NCI-H69 (cell line): ENCODE measurements at places on chromosomes 6 and 20.
A peak's percentile ranks its signal among the peaks of the same experiment; 100 is the strongest.

DNA sequence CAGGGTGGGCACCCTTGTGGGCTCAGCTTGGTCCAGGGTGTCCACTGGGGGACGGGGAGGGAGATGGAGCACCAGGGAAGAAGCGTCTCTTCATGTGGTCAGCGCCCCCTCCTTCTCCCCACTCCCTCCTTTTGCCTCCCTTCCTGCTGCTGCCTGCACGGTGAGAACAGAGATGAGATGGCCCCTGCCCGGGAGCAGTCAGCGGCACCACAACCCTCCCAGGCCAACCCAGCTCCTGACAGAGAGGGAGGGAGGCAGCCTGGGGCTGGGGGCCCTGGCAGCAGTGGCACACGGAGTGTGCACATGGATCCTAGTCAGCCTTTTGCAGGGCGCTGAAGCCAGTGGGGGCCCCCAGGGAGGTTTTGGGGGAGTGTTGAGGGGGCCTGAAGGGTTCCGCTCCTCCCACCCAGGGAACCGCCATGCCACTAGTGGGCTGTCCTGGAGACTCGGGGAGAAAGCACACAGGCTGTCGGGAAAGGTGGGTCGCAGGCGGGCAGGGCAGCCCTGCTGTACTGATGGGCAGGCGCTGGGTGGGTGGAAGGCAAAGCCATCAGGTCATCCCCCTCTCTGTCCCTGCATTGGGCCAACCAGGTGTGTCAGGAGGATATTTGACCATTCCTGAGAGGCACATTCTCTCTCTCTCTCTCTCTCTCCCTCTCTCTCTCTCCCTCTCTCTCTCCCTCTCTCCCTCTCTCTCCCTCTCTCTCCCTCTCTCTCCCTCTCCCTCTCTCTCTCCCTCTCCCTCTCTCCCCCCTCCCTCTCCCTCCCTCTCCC is 94.3 kb upstream of the BHLHE23 start:
- no peak for DNase-seq

- no peak for DNase-seq
Observed at GRCh38 chr20:890666-891057, 25.5 kb downstream of the ANGPT4 start.

DNA sequence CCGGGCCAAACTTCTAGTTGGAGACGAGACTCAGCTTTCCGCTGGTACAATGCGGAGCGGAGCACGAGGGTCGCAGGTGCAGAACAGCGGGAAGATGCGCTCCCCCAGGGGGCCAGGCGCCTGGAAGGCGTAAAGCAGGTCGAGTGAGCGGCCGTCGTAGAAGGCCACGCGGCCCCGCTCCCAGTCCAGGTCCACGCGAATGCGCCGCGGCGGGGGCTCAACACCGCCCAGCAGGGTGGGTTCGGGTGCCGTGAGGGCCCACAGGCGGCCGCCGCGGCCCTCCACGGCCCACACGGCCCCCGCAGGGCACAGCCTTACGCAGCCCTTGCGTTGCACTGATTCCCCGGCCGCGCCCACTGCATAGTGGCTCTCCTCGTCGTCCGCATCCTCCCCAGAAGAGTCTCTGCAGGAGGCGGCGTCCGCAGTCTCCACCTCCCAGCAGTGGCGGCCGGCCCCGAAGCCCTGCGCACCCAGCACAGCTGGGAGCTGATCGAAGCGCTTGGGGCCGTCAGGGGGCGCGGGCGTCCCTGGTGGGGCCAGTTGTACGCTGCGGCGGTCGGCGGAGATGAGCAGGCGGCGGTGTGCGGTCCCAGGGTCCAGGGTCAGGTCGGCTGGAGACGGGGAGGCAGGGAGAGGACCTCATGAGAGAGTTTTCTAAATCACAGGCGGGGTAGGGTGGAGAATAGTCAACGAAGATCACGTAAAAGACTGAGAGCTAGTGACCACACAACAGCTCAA is 4.3 kb downstream of the PPP1R11 start:
- no peak for DNase-seq

DNA sequence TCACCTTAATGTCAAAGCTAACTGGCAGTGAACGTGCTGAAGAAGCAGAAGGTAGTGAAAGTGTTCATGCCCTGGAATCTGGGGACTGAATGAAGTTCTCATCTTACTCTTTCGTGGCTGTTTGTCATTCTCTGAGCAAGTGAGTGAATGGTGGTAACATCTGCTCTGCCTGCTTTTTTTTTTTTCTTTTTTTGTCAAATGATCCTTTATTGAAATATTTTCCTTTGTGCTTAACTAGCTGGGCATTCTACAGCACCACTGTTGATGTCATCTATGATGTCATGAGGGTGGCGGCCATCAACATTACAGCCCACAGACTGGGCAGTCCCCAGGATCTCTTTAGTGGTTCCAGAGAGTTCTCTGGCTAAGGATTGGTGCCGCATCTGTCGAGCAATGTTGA is 65.2 kb downstream of the RIN2 start:
- DNase-seq = no peak

GRCh38 chr6:170415318-170415717 is 108.8 kb downstream of the FAM120B start:
- DNase-seq = no peak

DNA sequence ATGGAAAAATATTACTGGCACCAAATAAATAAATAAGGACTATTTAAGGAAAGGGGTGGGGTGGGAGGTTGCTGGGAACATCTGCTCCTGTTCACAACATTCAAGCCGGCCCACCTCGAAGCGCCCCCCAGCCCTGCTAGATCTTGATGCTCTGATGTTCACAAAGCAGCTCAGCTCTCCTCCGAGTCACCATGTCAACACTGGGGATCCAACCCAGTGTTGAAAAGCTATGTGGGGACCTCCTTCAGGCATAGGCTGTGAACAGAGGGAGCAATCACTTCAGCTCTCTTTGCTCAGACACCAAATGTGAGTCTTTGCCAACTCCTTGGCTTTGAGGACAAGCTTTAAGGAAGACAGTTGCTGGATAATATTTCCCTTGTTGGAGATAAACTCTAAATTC is 176.8 kb upstream of the NT5E start:
- DNase-seq = no peak

DNA sequence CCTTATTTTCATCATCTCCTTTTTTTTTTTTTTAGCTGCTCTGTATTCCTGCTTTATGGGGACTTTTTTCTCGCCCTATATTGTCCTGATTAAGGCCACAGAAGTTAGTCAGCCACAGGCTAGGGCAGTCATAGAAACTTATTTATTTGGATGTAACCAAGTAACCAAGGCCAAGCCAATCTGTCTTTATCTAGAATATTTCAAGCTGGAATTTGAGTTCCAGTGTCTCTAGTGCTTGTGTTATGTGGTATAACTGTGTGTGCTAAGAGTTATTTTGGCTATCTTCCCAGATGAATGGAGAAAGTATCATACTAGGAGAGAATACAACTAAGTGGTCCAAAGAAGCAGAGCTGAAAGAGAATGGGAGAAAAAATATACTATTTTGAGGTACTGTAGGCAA is 751.5 kb downstream of the CBLN4 start:
- no peak for DNase-seq

DNA sequence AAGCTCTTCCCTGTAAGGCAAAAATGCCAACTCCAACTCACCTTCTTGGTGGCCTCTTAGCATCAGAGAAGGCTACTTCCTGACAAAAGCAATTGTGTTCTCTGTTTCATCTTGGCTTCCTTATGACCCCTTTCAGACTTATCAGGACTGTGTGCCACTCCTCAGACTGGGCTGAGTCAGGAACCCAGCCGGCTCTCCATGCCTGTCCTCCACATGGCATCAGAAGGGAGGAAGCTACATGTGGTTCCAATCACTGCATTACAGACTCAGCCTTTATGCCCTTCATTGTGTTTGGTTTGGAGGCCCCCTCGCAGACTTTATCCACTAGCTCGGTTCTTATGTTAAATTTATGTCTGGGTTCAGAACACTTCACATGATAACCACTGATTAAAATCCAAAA is 142.5 kb downstream of the SLC24A3 start:
- no peak for DNase-seq

DNA sequence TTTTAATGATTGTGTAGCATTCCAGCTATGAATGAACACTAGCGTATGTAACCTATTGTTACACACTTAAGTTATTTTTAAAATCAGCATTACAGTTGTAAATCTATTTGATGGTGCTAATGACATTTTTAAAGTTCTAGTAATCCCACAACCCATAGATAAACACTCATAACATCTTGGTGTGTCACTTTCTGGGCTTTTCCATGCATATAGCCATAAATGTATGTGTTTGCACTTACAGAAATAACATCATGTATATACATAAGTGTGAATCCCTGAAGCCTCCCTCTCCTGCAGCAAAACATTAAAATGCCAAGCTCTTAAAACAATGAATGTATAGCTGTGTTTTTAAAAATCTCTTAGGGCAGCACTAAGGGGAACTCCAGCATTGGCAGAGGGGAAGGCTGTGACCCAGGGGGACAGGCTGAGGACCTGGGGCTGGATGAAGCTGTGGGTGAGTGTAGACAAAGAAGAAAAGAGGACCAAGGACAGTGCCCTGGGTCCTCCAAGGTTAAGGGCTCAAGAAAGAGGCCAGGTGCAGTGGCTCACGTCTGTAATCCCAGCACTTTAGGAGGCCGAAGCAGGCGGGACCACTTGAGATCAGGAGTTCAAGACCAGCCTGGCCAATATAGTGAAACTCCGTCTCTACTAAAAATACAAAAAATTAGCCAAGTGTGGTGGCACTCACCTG is 929 bp upstream of the CENPB start:
- DNase-seq = no peak

DNA sequence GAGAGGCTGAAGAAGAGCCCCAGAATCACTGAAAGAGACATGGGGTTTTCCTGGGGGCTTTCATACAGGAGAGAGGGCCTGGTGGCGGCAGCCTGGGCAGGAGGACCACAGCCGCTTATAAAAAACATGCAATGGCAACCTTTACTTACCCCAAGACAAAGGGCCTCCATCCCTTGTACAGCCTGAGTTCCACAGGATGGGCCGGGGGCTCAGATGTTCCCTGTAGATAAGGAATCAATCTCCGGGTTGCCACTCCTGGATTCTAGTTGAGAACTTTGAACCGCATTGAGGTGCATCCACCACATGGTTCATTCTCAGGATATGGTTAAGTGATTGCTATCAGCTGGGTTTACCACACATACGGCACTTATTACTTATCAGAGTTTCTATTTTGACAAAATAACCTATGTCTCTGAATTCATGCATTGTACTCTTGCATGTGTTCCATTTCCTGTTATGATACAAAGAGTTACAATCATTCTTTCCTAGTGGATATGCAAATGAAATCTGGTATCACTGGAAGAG is 677.6 kb downstream of the KIF16B start:
- DNase-seq = no peak

- DNase-seq = no peak
Observed at GRCh38 chr6:90892271-90892670, 305.4 kb upstream of the MAP3K7 start.

- DNase-seq = no peak
Observed at GRCh38 chr20:23596579-23597250, 9.0 kb downstream of the CST9 start.

GRCh38 chr6:145214570-145214969 is 520.8 kb downstream of the EPM2A start:
- DNase-seq = peak; percentile 71

GRCh38 chr6:155100087-155100486 is 105.0 kb downstream of the TIAM2 start:
- DNase-seq = peak; percentile 74

GRCh38 chr6:111920578-111920977 is 47.3 kb upstream of the FYN start:
- DNase-seq = peak; percentile 46

DNA sequence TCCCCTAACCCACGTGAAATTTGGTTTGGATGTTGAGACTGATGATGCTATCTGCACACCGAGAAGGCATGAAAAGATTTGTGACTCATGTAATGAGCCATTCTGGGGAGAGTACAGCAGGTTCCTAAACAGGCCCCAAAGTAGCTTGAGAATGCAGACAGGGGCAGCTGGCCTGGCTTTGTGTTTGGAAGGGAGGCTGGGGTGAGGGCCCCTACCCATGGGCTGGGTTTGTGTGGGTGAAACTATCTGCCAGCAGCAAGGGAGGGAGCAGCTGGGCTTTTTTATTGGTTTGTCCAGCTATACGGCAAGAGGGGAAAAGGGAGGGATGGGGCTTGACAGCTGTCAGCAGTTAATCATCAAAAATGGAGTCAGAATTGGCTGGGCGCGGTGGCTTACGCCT is 87.0 kb upstream of the RNF24 start:
- no peak for DNase-seq

GRCh38 chr6:142966294-142966693 is 21.3 kb upstream of the HIVEP2 start:
- DNase-seq = no peak

- DNase-seq = no peak
Observed at GRCh38 chr6:54632984-54633565, 213.5 kb upstream of the FAM83B start.

- DNase-seq = no peak
Observed at GRCh38 chr6:111791415-111791814, 81.8 kb downstream of the FYN start.

DNA sequence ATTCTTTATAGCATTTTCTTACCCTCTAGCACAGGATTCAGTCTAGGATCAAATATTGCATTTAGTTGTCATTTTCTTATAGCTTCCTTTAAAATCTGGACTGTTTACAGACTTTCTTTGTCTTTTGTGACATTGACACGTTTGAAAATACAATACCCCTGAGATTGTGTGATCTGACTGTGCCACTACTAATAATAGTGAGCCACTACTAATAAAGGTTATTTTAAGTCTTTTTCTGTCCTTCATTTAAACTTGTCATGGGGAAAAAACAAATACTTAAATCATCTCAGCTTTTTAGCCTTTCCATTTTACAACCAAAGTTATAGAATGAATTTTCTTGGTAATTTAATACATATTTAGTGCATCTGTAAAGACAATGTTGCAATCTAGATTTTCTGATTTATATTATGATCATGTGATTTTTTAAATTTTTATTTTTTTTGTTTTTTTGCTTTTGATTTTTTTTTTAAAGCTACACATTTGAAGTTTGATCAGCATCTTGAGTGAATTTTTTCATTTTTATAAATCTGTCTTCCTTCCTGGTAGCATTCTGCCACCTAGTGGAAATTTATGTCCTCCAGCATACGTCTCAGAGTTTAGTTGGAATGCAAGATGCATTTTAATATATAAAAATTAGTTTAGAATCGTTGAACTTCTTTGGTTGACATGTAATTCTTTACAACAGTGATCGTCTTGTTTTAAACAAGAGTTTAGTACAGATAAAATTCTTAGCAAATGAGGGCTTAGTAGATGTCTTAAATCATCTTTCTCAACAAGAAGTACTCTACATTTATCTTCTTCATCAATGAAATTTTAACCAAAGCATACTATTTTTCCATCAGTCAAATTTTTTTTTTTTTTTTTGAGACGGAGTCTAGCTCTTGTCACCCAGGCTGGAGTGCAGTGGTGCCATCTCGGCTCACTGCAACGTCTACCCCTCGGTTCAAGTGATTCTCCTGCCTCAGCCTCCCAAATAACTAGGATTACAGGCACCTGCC is 119.4 kb downstream of the NCOA3 start:
- peak; percentile 51 for DNase-seq
